ENCODE measurements at places on chromosomes 13 and 19. TPM values are rescaled to one million over a fixed set of nuclear protein-coding genes. Genes with fewer than 3 reads are reported as not detected.

The PPM1N gene
- 1.0 TPM for polyA plus RNA-seq

The KIR2DL1 gene
- polyA plus RNA-seq: not detected

The SUGT1 gene
- polyA plus RNA-seq: 36.3 TPM

The FGF21 gene
- polyA plus RNA-seq: not detected

The GSK3A gene
- polyA plus RNA-seq: 42.1 TPM

The PSG6 gene
- 0.16 TPM for polyA plus RNA-seq

The ZNF471 gene
- 16.0 TPM for polyA plus RNA-seq

The AZU1 gene
- 1.7 TPM for polyA plus RNA-seq

The SLITRK5 gene
- polyA plus RNA-seq: 3.4 TPM

The PALM gene
- 36.5 TPM for polyA plus RNA-seq

The NCAN gene
- 0.16 TPM for polyA plus RNA-seq

The CATSPERD gene
- not detected for polyA plus RNA-seq

The CDADC1 gene
- 8.9 TPM for polyA plus RNA-seq

The PTPRH gene
- polyA plus RNA-seq: 0.11 TPM

The HCN2 gene
- 0.32 TPM for polyA plus RNA-seq

Data from forelimb muscle (tissue), 1 donor.